ENCODE measurements at places on chromosomes 6 and 20.

- no peak for DNase-seq
These were observed 186.2 kb upstream of the GJE1 start for GRCh38 chr6:141946502-141946901.

- no peak for DNase-seq
These were observed 12.5 kb downstream of the CAP2 start for GRCh38 chr6:17405944-17406245.

DNA sequence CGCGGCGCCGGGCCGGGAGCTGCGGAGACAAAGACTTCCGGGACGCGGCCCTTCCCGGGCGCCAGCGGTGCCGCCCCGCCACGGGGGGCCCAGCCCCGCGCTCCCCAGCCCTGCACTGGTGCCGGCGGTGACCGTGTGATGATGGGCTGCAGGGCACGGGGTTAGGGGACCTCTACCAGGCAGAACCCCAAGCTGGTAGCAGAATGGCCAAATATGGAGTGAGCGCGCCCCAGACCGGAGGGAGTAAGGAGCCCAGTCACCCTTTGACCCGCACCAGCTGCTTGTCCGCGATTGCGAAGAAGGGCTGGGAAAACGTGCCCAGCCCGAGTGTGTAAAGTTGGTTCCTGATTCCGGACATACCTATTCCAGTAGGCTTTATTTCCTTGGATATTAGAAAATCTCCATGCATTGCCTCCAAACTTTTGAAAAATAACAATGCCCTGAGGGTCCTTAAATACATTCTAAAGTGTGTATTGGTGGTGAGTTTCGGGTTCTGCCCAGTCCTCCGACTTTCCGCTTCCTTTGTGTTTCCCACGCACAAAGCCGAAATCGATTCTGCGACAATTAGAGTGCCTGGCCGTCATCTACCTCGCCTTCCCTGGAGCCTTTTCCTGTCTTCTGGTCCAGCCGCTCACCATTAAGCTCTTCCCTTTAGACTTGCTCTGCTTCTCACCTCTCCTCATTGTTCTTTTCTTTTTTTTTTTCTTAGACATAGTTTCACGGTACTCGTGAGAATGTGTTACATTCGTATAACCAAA is 1.1 kb downstream of the ABRACL start:
- peak; percentile 39 for DNase-seq

- no peak for DNase-seq
These were observed 97.0 kb downstream of the TRERF1 start for GRCh38 chr6:42354702-42355101.

DNA sequence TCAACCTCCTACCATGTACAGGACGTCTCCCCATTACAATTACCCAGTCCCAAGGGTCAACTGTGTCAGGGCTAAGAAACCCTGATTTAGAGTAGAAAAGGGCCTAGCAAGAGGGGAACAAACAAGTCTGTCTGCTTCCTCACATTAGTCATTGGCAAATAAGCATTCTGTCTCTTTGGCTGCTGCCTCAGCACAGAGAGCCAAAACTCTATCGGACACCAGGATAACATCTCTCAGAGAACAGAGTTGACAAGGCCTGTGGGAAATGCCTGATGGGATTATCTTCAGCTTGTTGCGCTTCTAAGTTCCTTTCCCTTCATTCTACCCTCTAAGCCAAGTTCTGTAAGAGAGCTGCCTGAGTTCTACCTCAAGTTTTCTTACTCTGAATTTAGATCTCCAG is 19.0 kb upstream of the VSX1 start:
- DNase-seq: no peak

DNA sequence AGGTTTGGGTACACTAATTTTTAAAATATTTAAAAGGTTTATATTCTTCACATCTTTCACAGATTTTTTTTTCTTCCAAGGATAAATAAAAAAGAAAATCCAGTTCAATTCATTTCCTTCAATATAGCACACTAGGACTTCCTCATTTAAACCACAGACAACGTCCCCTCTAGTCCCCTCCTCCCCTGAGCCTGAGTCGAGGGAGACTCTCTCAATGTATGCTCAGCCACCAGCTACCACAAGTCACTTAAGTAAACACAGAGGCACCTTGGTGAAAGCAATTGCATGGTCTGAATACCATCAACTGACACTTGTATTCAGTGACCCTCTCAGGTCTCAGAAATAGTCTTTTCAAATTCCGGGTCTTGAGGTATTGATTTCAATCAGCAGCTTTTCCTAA is 88.6 kb downstream of the SIM1 start:
- DNase-seq: no peak

GRCh38 chr6:149094156-149094555 is 223.4 kb upstream of the TAB2 start:
- no peak for DNase-seq

- peak; percentile 39 for DNase-seq
These were observed 3.5 kb upstream of the SNAI1 start for GRCh38 chr20:49979030-49979832.

GRCh38 chr6:133969285-133969920 is 16.4 kb downstream of the TBPL1 start:
- DNase-seq: no peak

DNA sequence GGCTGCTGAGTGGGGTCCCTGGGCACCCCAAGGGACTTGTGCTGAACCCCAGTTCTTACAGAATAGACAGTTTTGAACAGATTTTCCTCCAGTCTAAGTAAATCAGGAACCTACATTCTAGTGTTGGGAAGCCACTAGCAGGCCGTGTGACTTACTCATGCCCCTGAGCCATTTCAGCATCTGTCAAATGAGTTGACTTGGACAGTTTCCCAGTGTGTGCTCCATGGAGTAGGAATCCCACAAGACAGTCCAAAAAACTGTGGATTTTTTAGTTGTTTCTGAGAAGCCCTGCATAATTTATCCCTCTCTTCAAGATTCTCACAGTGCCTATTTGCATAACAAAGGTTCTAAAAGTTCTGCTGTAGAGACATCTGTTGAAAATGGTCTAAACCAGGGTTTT is 2.1 kb downstream of the GABRR2 start:
- no peak for DNase-seq

DNA sequence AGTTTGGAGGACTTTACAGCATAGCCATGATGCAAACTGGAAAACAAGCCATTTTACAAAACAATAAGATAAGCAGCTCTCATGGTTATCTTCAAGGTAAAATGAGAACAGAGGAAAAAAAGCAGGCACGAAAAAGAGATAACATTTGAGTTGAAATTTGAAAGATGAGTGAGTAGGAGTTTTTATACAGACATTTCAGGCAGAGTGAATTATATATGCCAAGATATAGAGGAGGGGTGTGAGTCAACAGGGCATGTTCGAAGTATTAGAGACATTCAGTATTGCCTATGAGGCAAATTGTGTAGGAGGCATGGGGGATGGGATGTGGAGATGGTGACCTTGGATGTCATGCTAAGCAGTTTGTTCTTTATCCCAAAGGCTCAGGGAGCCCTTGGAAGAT is 240.5 kb upstream of the MAN1A1 start:
- DNase-seq: no peak

- DNase-seq: no peak
These were observed 30.1 kb downstream of the RIMS4 start for GRCh38 chr20:44780226-44780625.

DNA sequence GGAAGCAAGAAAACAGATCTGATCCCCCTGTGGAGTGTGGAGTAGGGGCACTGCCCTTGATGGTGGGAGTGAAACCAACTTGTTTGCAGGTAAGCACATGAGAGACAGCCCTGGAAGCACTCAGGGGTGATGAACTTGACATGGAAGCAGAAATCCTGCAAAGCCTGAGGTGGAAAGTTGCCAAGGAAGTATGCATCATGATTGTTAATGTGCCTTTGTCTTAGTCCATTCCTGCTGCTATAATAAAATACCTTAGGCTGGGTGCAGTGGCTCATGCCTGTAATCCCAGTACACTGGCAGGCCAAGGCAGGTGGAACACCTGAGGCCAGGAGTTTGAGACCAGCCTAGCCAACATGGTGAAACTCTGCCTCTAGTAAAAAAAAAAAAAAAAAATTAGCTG is 40.2 kb upstream of the IFNGR1 start:
- DNase-seq: no peak

- DNase-seq: no peak
These were observed 2.3 kb upstream of the DSN1 start for GRCh38 chr20:36775826-36776225.

- DNase-seq: no peak
These were observed 44.8 kb downstream of the FGD2 start for GRCh38 chr6:37050045-37050853.

- no peak for DNase-seq
These were observed 198.6 kb downstream of the MMUT start for GRCh38 chr6:49264496-49264895.

Measured in NCI-H1105 (cell line).